PC-3 (cell line): ENCODE measurements at places on chromosomes 3 and 15. TPM values are rescaled to one million over a fixed set of nuclear protein-coding genes. Genes with fewer than 3 reads are reported as not detected.

The CYP8B1 gene
- total RNA-seq: not detected in 2 replicates

The LEKR1 gene
- total RNA-seq: 0.15 and 0.98 TPM in 2 replicates

The SKIL gene
- total RNA-seq: 15.6 and 35.0 TPM in 2 replicates

The GNAT1 gene
- 0.22 TPM in 1 of 2 replicates, not detected in the other for total RNA-seq

The GRM2 gene
- total RNA-seq: 0.07 and 0.17 TPM in 2 replicates

The DENND4A gene
- total RNA-seq: 6.2 and 11.6 TPM in 2 replicates
